ENCODE measurements at places on chromosomes 5 and 9.

- DNase-seq, result no peak
Measured at GRCh38 chr5:133384903-133385302, 227.4 kb downstream of the FSTL4 start.

DNA sequence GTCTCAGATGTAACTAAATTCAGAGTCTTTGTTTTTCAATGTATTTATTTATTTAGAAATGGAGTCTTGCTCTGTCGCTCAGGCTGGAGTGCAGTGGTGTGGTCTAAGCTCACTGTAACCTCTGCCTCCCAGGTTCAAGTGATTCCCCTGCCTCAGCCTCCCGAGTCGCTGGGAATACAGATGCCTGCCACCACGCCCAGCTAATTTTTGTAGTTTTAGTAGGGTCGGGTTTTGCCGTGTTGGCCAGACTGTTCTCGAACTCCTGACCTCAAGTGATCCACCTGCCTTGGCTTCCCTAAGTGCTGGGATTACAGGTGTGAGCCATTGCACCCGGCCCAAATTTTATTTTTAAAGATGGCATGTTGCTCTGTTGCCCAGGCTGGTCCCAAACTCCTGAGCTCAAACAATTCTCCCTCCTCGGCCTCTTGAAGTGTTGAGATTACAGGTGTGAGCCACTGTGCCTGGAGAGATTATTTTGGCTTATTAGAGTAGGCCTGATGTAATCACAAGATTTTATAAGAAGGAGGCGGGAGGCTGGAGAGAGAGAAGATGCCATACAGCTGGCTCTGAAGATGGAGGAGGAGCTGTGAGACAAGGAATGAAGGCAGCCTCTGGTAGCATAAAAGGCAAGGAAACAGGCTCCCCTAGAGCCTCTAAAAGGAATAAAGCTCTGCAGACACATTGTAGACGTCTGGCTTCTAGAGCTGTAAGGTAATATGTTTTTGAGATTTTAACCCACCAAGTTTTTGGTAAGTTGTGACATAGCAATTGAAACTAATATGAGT lies 12.9 kb upstream of the KLF9 start:
- no peak for DNase-seq

DNA sequence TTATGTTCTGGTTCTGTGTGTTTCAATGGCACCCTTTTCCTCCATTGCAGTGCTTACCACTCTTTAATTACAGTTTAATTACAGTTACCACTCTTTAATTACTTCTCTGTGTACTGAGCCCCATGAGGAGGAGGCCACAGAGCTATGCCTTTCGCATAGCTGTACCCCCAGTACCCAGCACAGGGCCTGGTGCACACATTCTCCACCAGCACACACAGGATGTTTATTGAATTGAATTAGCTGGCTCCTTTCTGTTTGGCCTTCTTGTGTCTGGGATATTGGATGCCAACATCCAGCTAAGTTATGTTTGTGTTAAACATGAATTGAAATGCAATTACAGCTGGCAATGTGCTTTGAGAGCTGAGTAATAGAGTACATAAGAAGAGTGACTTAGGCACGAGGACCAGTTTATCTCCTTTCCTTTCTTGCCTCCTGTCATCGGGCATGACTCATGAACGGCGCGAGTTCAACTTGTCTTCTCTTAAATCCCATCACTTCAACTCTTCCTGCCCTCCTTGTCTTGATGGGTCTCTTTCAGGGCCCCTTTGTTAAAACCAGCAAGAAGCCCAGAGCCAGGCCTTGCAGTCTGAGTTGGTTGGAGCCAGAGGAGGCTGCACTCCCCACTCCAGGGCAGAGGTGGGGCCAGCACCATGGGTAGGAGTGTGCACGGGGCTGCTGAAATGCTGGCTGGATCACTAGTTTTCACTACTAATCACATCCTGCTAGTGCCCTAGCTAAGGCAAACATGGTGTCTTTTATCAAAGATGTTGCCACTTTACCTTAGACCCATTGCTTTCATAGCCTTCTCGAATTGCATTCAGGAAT lies 37.4 kb downstream of the MVB12B start:
- DNase-seq, result no peak

DNA sequence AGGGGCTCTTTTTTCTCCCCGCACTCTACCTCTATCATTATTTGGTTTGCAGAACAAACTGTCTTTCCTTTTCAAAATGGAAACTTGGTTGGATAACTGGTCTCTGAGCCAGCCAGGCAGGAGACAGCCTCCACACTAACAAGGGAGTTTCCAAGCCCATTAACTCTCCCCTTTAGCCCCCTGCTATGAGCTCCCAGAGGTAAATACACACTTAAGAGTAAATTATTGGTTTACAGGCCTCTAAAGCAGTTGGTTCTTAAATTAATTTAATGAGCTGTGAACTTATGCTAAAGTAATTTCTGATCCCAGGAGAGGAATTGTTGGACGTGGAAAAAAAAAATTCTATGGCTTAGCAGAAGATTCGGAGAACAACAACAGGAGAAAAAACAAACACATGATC lies 30.3 kb downstream of the EPB41L4A start:
- no peak for DNase-seq

- no peak for DNase-seq
Measured at GRCh38 chr9:89538871-89539270, 41.0 kb upstream of the SEMA4D start.
